ENCODE measurements at places on chromosomes 5 and 9.

- H3K4me1 ChIP-seq = no peaks in the 10 kb centered on the region
- no peak overlapping the region for H3K4me3 ChIP-seq
- no peaks in the 10 kb centered on the region for H3K36me3 ChIP-seq
- H3K27ac ChIP-seq = no peak overlapping the region
These were observed 924.3 kb upstream of the CDH10 start for GRCh38 chr5:25568989-25569625.

GRCh38 chr9:1917396-1917935, 97.7 kb upstream of the SMARCA2 start:
- no peak overlapping the region for H3K4me3 ChIP-seq
- no peaks in the 10 kb centered on the region for H3K27me3 ChIP-seq
- peak; percentile 51 for DNase-seq
- H3K4me1 ChIP-seq = no peaks in the 10 kb centered on the region

DNA sequence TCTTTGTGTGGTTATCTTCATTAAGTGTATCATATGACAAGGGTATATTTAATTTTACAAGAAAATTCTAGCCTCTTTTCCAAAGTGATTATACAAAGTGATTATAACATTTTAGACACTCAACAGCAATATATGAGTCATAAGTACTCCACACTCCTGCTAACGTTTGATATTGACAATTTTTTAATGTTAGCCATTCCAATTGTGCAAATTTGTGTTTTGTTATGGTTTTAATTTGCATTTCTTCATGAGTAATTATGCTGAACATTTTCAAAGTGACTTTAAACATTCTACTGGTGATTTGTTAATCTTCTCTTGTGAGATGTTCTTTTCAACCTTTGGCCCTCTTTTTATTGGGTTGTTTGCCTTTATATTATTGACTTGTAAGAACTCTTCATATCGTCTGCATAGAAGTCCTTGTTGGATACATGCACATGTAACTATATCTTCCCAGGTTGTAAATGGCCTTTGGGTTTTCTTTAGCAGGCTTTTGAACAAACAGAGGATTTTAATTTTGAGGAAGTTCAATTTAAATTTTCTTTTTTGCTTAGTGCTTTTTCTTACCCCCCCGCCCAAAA, 771.6 kb upstream of the ZNF608 start:
- H3K4me1 ChIP-seq = no peaks in the 10 kb centered on the region
- DNase-seq = no peak
- no peak overlapping the region for H3K27ac ChIP-seq
- H3K4me3 ChIP-seq = no peak overlapping the region
- no peaks in the 10 kb centered on the region for H3K27me3 ChIP-seq

DNA sequence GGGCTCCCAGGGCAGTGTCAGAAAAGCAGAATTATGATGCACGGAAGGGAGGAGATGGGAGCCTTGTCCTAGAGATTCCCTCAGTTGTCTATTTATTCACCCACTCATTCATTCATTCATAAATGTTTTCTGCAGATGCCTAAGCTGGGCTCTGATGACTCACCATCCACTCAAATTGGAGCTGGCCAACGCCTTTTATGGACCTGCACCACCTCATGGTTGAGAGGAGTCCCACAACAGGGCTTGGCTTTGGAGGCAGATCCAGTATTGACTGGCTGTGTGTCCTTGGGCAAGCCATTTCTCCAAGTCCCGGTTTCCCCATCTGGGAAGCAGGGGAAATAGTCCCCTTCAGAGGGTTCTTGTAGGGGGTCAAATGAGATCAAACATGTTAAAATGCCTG, 227.8 kb downstream of the MELK start:
- H3K27me3 ChIP-seq = peaks cover 8% of the 10 kb centered on the region
- no peak overlapping the region for H3K27ac ChIP-seq
- H3K36me3 ChIP-seq = no peaks in the 10 kb centered on the region
- no peaks in the 10 kb centered on the region for H3K4me1 ChIP-seq
- DNase-seq = no peak
